ENCODE measurements at places on chromosomes 16 and 17.

DNA sequence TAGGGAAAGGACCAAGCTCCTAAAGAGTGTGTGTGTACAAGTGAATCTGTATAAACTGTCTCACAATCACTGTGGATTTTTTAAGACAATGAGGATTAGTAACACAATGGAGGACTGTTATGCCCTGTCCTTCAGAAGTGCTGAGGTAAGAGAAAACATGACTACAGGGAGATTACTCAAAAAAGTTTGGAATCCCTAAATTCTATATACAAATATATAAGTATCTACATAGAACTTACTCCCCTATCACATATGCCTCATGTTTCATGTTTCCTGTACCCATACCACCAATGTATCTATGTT lies 81.9 kb downstream of the STH start:
- no peak for DNase-seq

- no peak for DNase-seq
These were observed 48.4 kb downstream of the CLEC16A start for GRCh38 chr16:10992797-10993196.

GRCh38 chr16:24396350-24397271 lies 140.5 kb downstream of the CACNG3 start:
- no peak for DNase-seq

- DNase-seq: no peak
These were observed 11.7 kb upstream of the ERN2 start for GRCh38 chr16:23724785-23725131.

DNA sequence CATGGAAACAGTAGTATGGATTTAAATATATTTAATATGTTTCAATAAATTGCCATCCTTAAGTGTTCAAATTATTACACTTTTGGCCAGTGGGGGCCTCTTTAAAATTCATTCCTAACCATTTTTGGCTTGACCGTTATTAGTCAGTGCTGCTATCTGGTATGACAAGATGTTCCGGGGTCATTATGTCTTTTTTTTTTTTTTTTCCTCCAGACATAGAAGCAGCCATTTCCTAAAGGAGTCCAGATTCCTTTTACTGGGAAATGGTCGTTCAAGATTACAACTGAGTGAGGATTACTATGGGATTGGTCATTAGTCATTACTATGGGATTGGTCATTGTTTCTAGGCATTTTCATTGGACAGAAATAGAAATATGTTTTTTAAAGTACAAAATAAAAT lies 53.4 kb downstream of the NF1 start:
- DNase-seq: no peak

- DNase-seq: no peak
These were observed 50.8 kb upstream of the ZCCHC14 start for GRCh38 chr16:87543436-87544191.

Measured in progenitor cell of endocrine pancreas (in vitro differentiated cells).